ENCODE measurements at places on chromosomes 7 and 10.

GRCh38 chr7:81926-82756 is 110.2 kb upstream of the FAM20C start:
- no peak for DNase-seq

- no peak for DNase-seq
Observed at GRCh38 chr10:46247808-46248569, 38.8 kb upstream of the ANTXRL start.

DNA sequence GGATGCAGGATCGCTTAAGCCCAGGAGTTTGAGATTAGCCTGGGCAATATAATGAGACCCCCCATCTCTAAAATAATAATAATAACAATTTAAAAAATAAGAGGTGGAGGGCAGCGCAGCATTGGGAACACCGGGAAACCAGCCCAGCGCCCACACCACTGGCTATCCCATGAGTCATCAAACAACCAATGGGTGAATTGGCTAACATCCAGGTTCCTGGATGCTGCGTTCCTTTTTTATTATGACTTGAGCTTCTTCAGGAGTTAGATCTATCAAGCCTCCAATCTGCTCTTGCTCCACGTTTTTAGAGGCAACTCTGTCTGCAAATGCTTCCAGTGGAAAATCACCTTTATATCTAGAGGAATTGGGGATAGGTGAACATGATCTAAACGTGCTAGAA is 10.0 kb upstream of the LRRC4 start:
- DNase-seq = no peak

- no peak for DNase-seq
Observed at GRCh38 chr7:135905858-135906257, 71.3 kb downstream of the MTPN start.

DNA sequence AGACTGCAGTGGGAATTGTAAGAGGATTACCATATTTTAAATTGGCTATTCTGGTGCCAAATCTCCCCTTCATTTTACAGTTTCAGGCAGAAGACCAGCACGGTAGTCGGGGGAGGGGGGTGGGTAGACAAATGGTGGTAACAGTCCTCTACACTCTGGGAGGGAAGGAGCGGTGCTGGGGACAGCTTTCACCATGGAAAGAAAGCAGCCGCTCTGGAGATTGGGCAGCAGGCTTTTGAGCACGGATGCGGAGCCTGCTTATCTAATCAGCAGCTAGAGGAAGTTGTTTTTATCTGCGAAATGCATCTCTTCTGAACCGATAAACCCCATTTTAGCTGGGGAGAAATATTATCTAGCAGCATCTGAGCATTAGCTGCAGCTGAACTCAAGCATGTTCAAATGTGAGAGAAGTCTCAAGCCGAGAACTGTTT is 28.7 kb downstream of the IKZF1 start:
- DNase-seq = no peak

DNA sequence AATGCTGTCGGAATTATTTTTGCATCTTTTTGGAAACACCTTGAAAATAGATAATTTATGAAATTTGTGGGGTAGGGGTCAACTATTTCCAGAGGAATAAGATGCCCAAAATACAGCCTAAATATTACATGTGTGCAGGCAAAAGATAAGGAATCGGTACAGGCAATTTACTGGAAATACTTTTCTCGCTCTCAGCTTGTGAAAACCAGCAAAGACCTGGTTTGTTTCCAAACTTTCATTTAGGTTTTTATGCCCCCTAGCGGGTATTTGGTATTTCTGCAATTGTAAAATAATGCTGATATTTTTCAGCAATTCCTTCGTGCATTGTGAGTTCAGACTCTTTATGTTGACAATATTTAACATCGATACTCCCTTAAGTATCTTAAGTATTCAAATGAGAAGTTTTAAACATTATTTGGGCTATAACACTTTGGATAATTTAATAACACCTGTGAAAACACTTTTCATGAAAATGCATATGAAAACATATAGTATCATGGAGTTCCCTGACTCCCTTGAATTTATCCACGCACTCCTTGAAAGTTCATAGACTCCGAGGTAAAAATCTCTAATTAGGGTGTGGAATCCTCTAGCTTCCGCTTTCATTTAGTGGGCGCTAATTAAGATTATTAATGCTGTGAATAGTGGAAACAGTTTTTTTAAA is 132.4 kb downstream of the TSPAN12 start:
- DNase-seq = no peak

DNA sequence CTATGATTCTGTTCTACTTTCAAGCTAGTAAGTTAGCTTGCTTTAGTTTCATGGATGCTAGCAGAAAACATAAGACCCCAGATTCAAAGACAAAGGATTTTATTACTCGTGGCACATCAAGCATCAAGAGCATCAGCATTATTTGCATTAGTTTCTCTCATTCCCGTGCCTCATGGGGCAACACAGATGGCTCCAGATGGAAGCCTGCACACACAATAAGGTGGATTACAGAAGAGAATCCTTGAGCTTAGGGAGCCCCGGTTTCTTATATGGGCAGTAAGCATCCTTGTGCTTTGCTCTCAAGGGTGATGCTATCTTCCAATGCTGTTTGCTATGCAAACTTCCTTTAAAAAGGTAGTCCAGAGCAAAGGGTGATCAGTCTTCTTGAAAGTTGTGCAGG is 10.7 kb upstream of the CAPZA2 start:
- DNase-seq = no peak

GRCh38 chr7:143271240-143271639 is 8.0 kb downstream of the GSTK1 start:
- DNase-seq = no peak

- no peak for DNase-seq
Observed at GRCh38 chr7:36862771-36863261, 138.5 kb upstream of the AOAH start.

DNA sequence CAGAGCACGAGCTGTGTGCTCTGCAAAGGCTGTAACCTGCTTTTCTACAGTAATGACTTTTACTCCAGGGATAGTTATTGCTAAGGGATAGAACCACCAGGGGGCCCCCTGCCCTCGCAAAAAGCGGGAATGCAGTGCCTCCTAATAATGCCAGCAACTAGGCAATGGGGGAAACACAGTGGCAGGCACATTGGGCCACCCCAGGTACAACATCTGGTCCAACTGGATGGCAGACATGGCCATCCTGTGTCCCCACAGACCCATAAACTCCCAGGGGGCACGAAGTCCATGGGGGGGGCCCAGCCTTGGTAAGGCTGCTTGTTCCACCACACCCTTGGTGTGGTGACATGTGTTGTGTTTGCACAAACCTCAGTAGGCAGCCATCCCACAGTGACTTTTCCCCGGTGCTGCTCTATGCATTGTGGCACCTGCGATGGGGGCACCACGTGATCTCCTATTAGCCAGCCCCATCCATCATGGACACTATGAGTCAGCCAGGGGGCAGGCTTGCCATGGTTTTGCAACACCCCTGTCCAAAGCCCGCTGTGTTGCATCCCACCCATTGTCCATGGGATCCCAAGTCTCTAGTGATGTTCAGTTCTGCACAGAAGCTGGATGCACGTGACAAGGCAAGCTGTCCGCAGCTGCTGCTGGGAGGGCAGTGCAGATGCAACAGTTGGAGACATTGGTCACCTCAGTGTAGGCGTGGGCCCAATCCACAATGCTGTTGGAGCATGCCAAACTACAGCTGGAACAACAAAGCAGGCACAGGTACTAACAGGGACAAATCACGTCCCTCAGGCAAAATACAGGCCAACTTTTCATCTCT is 84.0 kb downstream of the ANLN start:
- DNase-seq = no peak

All from activated naive CD8-positive, alpha-beta T cell treated with anti-CD3 and anti-CD28 coated beads, Interleukin-2, amount 50 U/mL, for 16 hours (primary cell).